A549 treated with dexamethasone at 1 μM for 4 hours (cell line): ENCODE measurements at places on chromosomes 13 and 19. TPM values are rescaled to one million over a fixed set of nuclear protein-coding genes. Genes with fewer than 3 reads are reported as not detected.

The IL4I1 gene
- 0.40 to 0.94 TPM (median 0.62 TPM) in 5 replicates for total RNA-seq

The ZNF625 gene
- not detected in 5 replicates for total RNA-seq

The PRODH2 gene
- 0.12 to 0.46 TPM (median 0.16 TPM) in 5 replicates for total RNA-seq

The ASF1B gene
- 25.2 to 28.6 TPM (median 28.1 TPM) in 5 replicates for total RNA-seq

The MRPS31 gene
- total RNA-seq, result 13.3 to 15.1 TPM (median 13.8 TPM) in 5 replicates

The BRCA2 gene
- 3.7 to 5.7 TPM (median 4.6 TPM) in 5 replicates for total RNA-seq

The NLRP5 gene
- 0.03 to 0.08 TPM (median 0.07 TPM) in 5 replicates for total RNA-seq

The GPR183 gene
- total RNA-seq, result not detected in 5 replicates

The FGF21 gene
- not detected in 5 replicates for total RNA-seq

The SMIM44 gene
- total RNA-seq, result not detected in 5 replicates
